ENCODE measurements at places on chromosomes 11 and 22. TPM values are rescaled to one million over a fixed set of nuclear protein-coding genes. Genes with fewer than 3 reads are reported as not detected.

NEU3 gene
- total RNA-seq = 13.2 TPM

HYOU1 gene
- total RNA-seq = 120 TPM

PDE2A gene
- 1.4 TPM for total RNA-seq

DNA sequence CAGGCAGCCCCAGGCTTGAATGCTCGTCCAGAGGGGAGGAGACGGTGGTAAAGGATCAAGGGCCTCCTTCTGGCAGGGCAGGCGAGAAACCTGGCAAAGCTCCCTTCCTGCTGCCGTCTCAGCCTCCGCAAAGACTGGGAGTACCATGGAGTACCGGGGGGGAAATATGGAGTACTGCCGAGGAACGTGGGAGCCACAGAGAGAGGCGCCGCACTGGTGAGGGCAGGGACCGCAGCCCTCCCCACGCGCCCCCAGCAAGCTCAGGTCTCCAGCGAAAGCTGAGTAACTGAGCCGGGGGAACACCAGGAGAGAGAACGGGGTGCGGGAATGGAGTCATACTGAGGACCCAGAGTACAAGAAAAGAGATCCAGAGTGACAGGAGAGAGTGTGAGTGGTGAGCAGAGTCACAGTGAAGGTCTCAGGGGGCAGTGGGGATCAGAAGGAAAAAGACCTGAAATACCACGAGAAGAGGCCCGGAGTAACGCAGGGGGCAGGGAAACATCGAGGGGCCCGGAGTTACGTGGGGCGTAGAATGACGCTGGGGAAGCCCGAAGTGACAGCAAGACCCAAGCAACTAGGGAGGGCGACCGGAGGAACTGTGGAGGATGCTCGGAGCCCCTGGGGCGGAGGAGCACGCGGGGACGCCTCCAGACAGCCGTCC lies 740 bp downstream of the EML3 start:
- no peak for DNase-seq
